Left lung (tissue), 14 donors: ENCODE measurements at places on chromosomes 6 and 20.

DNA sequence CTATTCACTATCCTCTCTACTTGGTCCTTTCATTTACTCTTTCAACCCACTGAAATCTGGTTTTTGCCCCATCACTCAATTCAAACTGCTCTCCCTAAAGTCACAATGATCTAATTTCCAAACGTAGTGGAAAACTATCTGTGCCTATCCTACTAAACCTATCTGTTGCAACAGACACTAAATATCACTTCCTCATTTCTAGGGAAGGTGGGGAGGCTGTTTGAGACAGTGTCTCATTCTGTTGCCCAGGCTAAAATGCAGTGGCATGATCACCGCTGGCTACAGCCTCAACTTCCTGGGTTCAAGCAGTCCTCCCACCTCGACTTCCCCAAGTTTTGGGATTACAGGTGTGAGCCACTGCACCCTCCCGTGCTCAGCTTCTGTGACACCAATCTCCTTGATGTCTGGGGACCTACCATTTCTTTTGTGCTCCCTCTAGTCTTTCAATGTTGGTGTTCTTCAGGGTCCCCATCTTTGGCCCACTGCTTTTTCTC, 8.8 kb downstream of the RANBP9 start:
- no peak for DNase-seq

- peak; percentile 69 for DNase-seq
These were observed 13.6 kb upstream of the C20orf144 start for GRCh38 chr20:33648396-33649004.

DNA sequence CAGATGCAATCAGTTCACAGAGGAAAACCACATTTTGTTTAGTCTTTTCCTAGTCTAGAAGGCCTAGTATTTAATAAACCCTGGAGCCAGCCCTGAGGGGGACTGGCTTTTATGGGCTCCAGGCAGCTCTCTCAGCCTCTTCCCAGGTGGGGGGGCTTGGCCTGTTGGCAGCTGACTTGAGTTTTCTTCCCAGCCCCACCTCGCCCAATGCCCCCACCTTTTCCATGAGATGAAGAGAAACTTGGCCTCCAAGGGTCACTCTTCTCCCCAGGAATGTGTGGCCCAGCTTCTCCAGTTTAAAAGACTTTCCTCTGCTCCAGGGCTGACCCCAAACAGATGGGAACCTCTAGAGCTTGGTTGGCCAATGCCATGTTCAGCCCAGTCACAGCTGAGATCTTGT, 196.1 kb downstream of the BMP7 start:
- DNase-seq: no peak

DNA sequence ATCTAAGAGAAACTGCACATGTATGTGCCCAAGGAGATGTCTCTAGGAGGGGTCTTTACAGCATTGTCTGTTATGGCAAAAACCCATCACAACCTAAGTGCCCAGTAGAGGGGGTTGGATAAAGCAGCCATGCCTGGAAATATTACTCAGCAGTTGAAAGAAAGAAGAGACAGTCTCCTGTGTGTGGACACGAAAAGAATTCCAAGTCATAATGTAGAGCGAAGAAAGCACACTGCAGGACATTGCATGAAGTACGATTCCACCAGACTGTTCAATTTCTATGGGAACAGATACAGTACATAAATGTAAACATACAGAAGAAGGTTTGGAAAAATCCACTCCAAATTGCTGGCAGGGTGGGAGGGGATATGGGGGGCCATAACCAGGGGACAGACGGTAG, 7.3 kb upstream of the TGM2 start:
- no peak for DNase-seq

GRCh38 chr6:44960898-44961297, 367.2 kb upstream of the RUNX2 start:
- DNase-seq: no peak

- DNase-seq: peak; percentile 73
These were observed 4.6 kb upstream of the SOX18 start for GRCh38 chr20:64053841-64054661.

DNA sequence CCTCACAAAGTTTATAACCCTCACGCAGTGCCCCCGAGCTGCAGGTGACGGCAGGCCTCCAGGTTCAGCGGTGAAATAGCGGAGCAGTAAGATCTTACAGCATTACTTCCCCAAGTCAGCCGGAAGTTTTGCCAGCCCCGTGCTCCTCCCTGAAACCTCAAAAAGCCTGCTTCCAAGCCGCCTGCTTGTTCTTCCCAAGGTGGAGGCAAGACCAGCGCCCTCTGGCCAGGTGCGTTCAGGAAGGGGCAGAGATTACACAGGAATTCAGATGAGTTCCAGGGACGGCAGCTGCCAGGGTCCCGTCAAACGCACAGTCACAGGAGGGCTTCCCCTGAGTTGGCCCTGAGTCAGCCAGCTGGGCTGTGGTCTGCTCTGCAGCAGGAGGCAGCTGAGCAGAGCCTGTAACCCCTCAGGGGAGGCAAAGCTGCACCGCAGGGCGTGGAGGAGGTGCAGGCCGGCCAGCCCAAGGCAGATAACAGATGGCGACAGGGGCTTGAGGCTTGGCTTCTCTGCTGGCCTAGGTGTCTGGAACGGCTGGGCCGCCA, 124.1 kb upstream of the RPS6KA2 start:
- no peak for DNase-seq

DNA sequence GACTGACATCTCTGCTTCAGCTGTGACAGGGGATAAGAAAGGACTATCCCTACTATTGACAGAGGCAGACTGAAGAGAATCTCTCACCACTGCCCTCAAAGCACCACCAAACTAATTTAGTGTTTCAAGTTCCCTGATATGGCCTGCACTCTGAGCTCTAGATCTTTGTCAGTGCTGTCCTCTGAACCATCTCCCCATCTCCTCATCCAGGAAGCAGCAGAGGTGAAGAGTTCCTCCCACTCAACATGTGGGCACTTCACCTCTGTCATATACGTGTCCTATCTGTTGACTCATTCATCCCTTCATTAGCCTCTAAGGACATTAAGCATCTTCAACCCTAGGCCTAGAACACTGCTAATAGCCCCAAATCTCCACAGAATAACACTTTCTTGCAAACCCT, 14.1 kb downstream of the FAM210B start:
- DNase-seq: no peak

GRCh38 chr6:73309535-73309784, 44.6 kb downstream of the DPPA5 start:
- DNase-seq: no peak

DNA sequence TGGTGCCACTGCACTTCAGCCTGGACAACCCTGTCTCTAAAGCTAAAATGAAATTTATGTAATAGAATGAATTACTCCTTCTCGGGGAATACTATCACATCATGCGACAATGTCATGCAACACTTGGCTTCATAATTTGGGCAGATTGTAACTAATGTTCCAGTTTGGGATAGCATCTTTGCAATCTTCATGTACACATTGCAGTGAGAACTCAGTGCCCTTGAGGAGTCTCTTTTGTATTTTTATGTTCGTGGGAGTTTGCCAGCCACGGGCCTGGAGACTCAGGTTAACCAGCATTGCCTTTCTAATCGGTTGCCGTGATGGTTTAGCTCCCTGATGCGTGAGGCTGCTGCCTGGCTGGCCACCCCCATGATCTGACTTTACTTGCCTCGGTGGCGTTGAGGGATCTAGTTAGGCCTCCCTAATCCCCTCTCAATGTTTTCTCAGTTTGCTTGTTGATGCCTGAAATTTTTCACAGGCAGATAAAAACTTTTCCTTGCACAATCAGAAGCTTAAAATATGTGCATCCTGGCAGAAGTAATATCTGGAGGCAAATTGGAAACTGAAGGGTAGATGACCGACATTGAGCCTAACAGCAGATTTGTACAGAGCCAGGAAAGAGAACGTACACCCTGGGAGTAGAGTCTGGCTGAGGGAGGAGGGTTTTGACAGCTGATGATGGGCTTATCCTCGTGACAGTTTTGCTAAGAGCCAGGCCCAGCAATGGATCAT, 2.4 kb downstream of the GMPR start:
- DNase-seq: no peak

- no peak for DNase-seq
These were observed 7.7 kb upstream of the CDK5RAP1 start for GRCh38 chr20:33408716-33409654.

GRCh38 chr6:73704798-73705197, 8.8 kb downstream of the CD109 start:
- no peak for DNase-seq

DNA sequence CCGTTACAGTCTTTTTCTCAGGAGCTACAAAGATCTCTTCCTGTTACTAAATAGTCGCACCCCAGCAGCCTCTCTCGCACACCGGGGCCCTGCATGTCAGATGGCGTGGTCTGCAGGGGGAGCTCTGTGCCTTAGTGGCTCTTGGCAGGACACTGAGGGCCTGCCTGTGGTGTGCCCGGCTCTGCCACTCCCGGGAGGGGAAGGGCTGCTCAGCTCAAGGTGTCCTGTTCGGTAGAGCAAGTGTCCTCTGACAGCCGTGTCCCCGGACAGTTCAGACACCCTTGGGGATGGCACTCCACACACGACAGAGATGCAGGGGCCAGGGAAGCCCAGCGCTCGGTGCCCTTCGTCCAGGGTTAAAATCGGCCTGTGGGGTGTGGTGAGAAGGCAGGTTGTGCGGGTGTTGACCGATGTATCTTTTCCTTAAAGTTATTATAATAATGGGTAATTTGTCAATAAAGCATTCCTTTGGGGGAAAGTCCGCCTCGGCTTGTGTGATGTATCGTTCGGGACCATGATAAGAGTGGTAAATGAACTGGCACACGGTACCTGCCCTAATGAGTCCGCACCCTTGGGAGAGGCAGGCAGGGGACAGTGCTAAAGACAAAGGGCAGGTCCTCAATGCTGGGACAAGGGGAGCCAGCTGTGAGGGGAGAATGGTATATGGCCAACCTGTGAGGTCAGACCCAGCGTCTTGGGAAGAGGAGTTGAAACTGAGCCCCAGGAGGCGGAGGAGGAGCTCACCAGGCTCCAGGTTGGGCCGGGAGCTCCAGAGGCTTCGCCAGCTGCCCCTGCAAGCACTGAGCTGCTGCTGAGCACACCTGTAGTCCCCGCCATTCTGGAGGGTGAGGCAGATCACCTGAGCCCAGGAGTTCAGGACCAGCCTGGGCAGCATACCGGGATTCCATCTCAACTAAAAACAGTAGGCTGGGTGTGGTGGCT, 3.6 kb upstream of the DNAJC5 start:
- no peak for DNase-seq

- DNase-seq: no peak
These were observed 17.2 kb upstream of the MDGA1 start for GRCh38 chr6:37714836-37715420.
